HFFc6 (cell line): ENCODE measurements at places on chromosomes 1 and 21.

DNA sequence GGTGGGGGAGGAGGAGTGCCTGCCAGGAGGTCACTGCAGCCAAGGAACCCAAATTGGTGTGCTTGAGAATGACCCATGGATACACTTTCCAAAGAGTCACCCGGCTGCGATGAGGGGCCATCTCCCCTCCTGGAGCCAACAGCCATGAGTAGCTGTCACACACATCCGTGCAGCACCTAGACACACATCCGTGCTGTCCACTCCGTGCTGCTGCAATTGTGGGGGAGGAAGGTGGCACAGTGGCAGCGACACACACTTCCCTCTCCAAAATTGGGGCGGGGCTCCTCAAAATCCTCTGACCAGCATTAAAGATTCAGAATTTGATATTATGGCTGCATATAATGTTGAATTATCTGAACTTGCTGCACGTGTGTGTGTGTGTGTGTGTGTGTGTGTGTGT lies 15.8 kb downstream of the TP73 start:
- H3K4me3 ChIP-seq = no peak overlapping the region
- H3K27me3 ChIP-seq = peaks cover 23% of the 10 kb centered on the region
- DNase-seq = no peak
- peaks cover 17% of the 10 kb centered on the region for H3K4me1 ChIP-seq

DNA sequence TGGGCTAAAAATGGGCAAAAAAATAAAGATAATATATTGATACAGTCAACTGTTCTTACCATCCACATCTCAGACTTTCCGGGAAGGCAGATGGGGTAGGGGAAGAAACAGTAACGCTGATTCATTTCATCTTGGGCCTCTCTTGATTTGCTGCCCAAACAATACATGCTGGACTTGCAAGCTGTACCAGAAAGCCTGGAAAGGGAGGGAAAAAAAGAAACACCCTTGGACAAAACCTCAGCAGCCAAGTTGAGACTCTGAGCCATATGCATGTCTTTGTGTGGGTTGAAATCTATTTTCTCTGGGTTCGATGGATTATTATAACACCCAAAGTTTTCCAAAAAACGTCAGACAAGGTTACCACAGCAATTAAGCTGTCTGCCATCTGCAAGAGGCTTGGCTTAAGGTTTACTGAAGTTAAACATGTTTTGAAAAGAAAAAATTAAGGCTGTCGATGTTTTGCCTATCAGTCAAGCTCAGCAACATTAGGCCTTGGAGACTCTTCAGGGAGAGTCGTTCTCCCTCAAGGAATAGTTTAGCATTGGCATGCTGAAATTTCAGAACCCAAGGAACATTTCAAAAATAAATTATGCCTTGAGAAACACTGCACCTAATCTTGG lies 71.2 kb downstream of the PSMG1 start:
- DNase-seq = no peak
- H3K4me3 ChIP-seq = no peak overlapping the region
- peaks cover 12% of the 10 kb centered on the region for H3K4me1 ChIP-seq
- no peaks in the 10 kb centered on the region for H3K36me3 ChIP-seq
- no peak overlapping the region for H3K27ac ChIP-seq
- peaks cover 8% of the 10 kb centered on the region for H3K27me3 ChIP-seq

GRCh38 chr1:167795810-167796740 lies 74.3 kb downstream of the MPZL1 start:
- peaks cover 63% of the 10 kb centered on the region for H3K4me1 ChIP-seq
- no peaks in the 10 kb centered on the region; the same call in 1 of the 2 replicates for H3K27me3 ChIP-seq
- no peak for DNase-seq
- H3K36me3 ChIP-seq = peaks cover 36% of the 10 kb centered on the region
- peak overlapping the region; percentile 96 for H3K27ac ChIP-seq

DNA sequence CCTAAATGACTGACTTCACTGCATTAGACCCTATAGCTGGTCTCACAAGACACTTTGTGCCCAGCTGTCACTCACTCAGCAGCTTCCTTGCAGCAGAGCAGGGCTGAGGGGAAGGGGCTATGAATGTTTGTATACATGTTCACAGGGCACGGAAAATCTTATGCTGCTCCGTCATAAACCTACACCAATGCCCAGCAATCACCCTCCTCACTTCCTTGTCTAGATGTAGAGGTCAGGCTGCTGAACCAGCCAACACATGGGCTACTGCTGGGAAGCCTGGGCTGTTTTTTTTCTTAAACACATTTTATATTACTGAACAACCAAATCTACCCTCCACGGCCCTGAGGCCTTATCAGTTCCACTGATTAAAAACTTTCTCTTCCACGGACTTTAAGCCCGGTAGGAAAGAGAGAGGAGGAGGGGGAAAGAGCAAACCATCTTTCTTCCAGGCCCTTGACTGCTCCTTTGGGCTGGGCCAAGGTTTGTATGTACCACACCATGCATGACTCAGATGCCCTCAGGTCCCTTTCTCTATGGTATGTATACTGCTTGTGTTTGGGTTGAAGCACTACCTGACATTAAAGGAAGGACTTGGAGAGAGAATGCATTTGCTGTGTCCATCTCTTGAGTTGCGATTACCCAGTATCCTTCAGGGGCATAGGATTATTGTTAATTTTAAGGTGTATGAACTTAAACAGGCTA lies 12.7 kb downstream of the MTFR1L start:
- H3K27ac ChIP-seq = no peak overlapping the region
- H3K4me3 ChIP-seq = no peak overlapping the region
- no peak for DNase-seq
- H3K36me3 ChIP-seq = peaks cover 17% of the 10 kb centered on the region
- H3K4me1 ChIP-seq = 0 out of 2 replicates have a peak, but pooled peaks cover 9% of the 10 kb centered on the region

DNA sequence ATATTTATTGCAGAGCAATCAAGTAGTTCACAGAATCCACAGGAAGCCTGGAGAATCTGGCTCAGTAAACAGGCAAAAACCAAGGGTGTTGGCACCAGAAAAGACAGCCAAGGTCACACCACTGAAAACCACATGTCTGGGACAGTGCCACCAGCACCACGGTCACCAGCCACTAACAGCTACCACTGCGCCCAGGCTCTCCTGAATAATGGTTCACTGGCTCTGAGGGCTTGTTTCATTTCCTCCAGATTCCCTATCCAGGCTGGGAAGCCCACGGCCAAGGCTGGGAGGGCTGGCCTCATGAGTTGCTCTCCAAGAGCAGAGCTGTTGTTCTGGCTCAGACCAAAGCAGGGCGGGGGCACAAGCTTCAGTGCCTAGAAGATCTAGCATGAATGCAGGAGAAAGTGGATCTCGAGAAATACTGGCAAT lies 54.5 kb upstream of the PTGFRN start:
- H3K4me1 ChIP-seq = peaks cover 57% of the 10 kb centered on the region
- peak; percentile 26 for DNase-seq
- 0 out of 2 replicates have a peak, but pooled peaks cover 4% of the 10 kb centered on the region for H3K36me3 ChIP-seq
- peak overlapping the region; percentile 27 for H3K4me3 ChIP-seq

DNA sequence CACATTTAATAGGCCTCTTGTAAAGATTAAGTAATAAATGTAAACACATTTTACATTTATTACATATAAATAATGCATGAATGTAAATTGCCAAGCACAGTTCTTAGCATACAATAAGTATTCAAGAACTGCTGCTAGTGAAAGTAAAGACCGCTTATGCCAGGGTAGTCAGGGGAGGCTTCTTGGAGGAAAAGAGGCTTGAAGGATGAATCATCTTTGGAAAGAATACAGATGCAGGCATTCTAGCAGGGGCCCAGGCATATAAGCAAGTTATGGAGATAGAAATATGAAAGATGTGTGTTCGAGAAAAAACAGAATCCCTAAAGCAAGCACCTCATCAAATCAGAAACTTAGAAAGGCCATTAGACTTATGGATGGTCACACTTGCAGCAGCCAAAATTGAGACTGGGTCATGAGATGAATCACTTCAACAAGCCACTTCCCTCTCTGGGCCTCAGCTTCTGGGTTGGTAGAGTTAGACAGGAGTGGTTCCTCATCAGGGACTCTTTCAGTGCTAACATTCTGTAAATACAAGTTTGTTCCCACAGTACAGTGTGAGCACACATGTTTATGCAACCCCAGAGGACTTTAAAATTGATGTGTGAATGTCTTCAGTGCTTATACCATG lies 79.8 kb upstream of the ROR1 start:
- peaks cover 4% of the 10 kb centered on the region for H3K27me3 ChIP-seq
- H3K4me1 ChIP-seq = peaks cover 30% of the 10 kb centered on the region
- H3K27ac ChIP-seq = no peak overlapping the region
- peak; percentile 16 for DNase-seq
- no peaks in the 10 kb centered on the region for H3K36me3 ChIP-seq

- H3K27me3 ChIP-seq = peaks cover 8% of the 10 kb centered on the region
- peaks cover 30% of the 10 kb centered on the region for H3K4me1 ChIP-seq
- no peak overlapping the region for H3K4me3 ChIP-seq
- no peak overlapping the region for H3K27ac ChIP-seq
- no peak for DNase-seq
Observed at GRCh38 chr1:227732586-227733308, 2.4 kb downstream of the JMJD4 start.

DNA sequence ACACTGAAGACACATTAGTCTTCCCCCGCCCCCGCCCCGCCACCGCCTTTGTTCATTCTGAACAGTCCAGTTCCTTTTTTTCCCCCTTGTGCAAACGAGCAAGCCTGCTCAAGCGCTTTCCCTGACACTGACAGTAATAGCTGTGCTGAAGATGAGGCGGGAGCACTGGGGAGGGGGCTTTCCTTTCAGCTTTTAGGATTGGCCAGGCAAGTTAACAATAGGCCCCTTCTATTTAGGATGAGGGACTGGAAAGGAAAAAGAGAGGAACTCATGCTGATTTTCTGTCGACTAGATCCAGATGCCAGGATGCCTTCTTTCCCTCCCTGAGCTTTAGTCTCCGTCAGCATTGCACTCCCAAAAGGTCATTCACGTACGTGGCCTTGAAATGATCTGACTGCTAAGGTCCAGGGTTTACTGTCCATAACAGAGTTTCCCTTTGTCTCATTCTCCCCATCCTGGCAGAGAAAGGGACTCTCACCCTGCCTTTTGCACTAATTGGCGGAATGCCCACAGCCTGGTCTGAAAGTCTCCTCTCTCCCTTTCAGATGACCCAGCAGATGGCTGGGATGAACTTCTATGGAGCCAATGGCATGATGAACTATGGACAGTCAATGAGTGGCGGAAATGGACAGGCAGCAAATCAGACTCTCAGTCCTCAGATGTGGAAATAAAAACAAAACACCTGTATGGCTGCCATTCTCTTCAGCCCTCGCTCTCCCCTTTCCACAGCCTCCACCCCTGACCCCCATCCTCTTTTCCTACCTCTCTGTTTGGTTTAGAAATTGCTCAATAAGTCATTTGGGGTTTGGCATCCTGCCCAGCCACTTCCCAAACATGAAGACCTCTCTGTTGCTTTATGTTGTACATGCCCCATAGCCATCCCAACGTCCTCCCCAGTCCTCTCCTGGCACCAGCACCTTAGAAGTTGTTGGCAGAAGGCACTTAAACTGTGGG lies 28.6 kb upstream of the ZFP69B start:
- no peak overlapping the region for H3K4me3 ChIP-seq
- H3K4me1 ChIP-seq = peaks cover 8% of the 10 kb centered on the region
- peaks cover 2% of the 10 kb centered on the region; the same call in 1 of the 2 replicates for H3K27me3 ChIP-seq
- H3K36me3 ChIP-seq = peaks cover 54% of the 10 kb centered on the region
- H3K27ac ChIP-seq = no peak overlapping the region

GRCh38 chr1:93463960-93464359 lies 16.0 kb downstream of the FNBP1L start:
- H3K4me3 ChIP-seq = no peak overlapping the region
- no peaks in the 10 kb centered on the region; the same call in 1 of the 2 replicates for H3K4me1 ChIP-seq
- no peak for DNase-seq
- peaks cover 8% of the 10 kb centered on the region for H3K27me3 ChIP-seq

- no peaks in the 10 kb centered on the region for H3K36me3 ChIP-seq
- no peak overlapping the region for H3K4me3 ChIP-seq
- no peaks in the 10 kb centered on the region for H3K4me1 ChIP-seq
- no peak overlapping the region for H3K27ac ChIP-seq
- DNase-seq = no peak
Observed at GRCh38 chr1:188615321-188615720, 1786.6 kb downstream of the PLA2G4A start.

- H3K4me3 ChIP-seq = no peak overlapping the region
- no peaks in the 10 kb centered on the region for H3K4me1 ChIP-seq
- no peak overlapping the region for H3K27ac ChIP-seq
- H3K27me3 ChIP-seq = peaks cover 6% of the 10 kb centered on the region
- no peaks in the 10 kb centered on the region for H3K36me3 ChIP-seq
- no peak for DNase-seq
Observed at GRCh38 chr1:8930116-8930515, 15.6 kb upstream of the CA6 start.

GRCh38 chr21:44255511-44255981 lies 6.2 kb downstream of the DNMT3L start:
- no peak for DNase-seq
- H3K4me3 ChIP-seq = no peak overlapping the region
- H3K27ac ChIP-seq = no peak overlapping the region
- H3K27me3 ChIP-seq = peaks cover 13% of the 10 kb centered on the region

GRCh38 chr1:110749960-110750359 lies 75.2 kb upstream of the KCNA3 start:
- H3K27me3 ChIP-seq = peaks cover 1% of the 10 kb centered on the region; the same call in 1 of the 2 replicates
- no peaks in the 10 kb centered on the region for H3K4me1 ChIP-seq
- no peak overlapping the region for H3K4me3 ChIP-seq
- no peak overlapping the region for H3K27ac ChIP-seq

- H3K36me3 ChIP-seq = peaks cover 38% of the 10 kb centered on the region
- peaks cover 77% of the 10 kb centered on the region for H3K4me1 ChIP-seq
- peak overlapping the region; percentile 92 for H3K4me3 ChIP-seq
Observed at GRCh38 chr1:200410566-200410878, 686 bp upstream of the ZNF281 start.

GRCh38 chr1:84847253-84848250 lies 45.5 kb downstream of the LPAR3 start:
- H3K4me1 ChIP-seq = peaks cover 52% of the 10 kb centered on the region
- peak; percentile 96 for DNase-seq
- H3K36me3 ChIP-seq = peaks cover 5% of the 10 kb centered on the region

DNA sequence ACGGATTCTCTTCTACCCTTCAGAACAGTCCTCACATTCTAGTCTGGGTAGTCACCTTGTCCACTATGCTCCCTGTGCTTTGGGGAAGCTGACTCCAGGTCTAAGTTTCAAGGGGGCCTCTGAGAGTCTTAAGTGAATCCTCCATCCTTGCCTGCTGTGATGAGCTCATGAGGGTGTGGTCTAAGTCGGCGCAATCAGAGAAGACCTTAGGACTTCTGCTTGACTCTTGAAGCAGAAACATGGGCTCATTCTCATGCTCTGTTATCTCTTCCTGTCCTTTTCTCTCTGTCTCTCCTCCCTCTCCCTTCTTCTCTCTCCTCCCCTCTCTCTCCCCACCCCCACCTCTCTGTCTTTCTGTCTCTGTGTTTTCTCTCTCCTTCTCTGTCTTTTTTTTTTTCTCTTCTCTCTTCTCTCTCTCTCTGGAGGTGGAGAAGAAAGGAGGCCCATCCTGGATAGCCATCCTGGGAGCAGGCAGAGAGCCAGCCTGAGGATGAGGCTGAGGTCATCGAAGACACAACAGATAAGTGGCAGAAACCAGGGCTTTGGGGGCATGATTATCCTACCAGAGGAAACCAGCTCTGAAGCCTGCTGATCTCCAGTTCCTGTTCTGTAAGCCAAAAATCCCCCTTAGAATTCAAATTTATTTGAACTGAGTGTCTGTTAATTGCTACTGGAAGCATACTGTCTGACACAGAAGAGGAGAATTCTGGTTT lies 245.6 kb downstream of the SIPA1L2 start:
- no peak for DNase-seq
- H3K27me3 ChIP-seq = no peaks in the 10 kb centered on the region; the same call in 1 of the 2 replicates
- H3K36me3 ChIP-seq = no peaks in the 10 kb centered on the region
- H3K27ac ChIP-seq = no peak overlapping the region
- H3K4me3 ChIP-seq = no peak overlapping the region
